ENCODE measurements at places on chromosomes 1 and 21.

DNA sequence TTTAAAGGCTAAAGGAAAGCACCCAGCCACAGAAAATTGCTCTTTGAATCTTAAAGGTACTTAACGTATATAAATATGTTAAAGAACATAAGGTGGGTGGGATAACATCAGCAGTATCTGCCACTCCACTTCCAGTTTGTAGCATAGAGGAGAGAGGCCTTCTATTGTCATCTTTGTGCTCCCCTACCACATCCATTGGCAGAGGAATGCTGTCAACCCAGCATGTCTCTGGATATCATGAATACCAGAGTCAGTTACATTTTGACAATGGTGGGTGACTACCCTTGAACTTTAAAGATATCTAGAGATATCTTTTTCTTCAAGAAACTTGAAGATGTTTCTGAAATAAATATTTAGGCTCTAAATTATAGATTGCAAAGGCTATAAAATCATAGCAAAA is 283.2 kb upstream of the LRRC7 start:
- no peak for DNase-seq

DNA sequence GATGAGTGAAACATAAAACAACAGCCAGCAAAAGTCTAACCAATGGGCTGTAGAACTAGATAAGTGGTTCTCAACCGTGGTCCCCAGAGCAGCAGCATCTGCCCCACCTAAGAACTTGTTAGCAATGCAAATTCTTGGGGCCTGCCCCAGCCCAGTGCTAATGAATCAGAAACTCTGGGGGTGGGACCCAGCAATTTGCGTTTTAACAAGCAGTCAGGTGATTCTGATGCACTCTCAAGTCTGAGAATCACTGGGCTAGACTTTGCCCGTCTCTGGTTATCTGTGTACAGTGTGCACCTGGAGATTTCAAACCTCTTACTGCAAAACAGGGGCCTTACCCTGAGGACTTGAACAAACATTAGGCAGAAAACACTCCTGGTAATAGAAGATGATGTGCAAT is 66.5 kb downstream of the PLXNA2 start:
- no peak for DNase-seq

DNA sequence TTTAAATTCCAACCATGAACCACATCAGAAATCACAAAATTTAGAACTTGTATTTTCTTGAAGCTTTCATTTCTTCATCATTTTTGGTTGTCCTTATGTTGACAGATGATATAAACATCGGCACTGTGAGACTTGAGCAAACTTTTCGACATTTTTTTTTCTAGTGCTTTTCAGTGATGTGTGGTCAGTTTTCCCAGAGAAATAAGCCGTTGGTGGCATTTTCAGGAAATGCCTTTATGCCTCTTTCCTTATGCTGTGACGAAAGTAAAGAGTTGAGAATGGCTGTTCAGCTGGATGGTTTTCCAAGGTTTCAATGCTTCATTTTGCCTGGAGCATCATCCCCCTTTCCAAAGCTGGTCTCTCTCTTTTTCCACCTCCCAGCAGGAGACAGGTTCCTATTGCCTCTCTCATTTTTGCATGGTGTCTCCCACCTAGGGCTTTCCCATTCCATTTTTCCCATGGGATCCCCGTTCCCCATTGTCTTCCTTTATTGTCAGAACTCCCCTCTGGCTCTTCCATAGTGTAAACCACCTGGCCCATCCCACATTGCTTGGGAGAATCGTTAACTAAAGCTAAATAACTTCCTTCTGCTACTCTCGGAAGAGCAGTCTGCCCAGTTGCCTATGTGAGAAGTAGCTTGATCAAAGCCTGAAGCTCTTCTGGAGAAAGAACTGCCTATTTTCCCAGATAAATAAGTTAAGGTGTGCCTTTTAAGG is 61.4 kb upstream of the DYNLT5 start:
- no peak for DNase-seq

GRCh38 chr1:20530306-20530705 is 22.1 kb upstream of the FAM43B start:
- DNase-seq: no peak

GRCh38 chr1:17540255-17541001 is 930 bp downstream of the ARHGEF10L start:
- peak; percentile 66 for DNase-seq

- no peak for DNase-seq
These were observed 9.8 kb downstream of the ARL8A start for GRCh38 chr1:202134645-202135172.

GRCh38 chr1:51518586-51519047 is 449 bp downstream of the EPS15 start:
- peak; percentile 50 for DNase-seq

- DNase-seq: no peak
These were observed 30.1 kb downstream of the CDCA8 start for GRCh38 chr1:37722181-37723071.

Measured in left ventricle myocardium inferior (tissue), 1 donor.